Stimulated activated CD8-positive, alpha-beta memory T cell treated with anti-CD3 and anti-CD28 coated beads, Interleukin-2, amount 100 ng/mL, for 48 hours (primary cell): ENCODE measurements at places on chromosomes 2 and 18.

GRCh38 chr2:172823261-172823850 is 87.7 kb downstream of the RAPGEF4 start:
- DNase-seq, result no peak

DNA sequence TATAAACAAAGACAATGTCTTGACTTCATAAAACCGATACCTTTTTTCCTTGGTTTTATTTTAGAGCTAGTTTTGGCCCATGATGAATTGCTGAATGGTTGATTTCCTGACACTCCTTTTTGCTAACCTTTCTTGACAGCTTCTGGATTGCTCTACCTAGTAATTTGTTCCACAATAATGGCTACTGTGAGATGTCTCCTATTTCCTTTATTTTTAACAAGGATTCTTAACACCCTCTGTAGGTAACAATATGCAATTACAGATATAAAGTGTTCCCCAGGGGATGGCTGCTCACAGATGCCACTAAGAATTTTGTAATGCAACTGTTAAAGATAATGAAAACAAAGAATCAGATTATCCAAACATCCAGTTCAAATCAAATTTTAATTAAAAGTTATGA is 100.8 kb upstream of the ATP5MC3 start:
- no peak for DNase-seq

DNA sequence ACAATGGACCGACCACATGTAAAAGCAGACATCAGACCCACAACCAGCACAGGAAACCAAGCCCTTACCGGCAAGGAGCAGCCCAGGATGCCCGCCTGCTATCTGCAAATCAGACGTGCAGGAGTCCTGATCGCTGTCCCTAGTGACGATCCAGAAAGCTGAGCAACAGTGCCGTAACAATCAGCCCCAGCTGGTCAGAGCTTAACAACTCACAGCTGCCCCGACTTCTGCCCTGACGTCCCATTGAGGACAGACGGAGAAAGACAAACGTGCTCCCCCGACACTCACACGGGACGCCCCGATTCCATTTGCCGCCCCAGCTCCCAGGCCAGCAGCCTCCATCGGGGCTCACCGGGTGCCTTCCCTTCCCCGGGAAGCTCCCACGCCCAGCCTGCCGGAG is 39.8 kb upstream of the PXDN start:
- no peak for DNase-seq

GRCh38 chr2:14220101-14220500 is 412.4 kb upstream of the LRATD1 start:
- DNase-seq, result no peak

DNA sequence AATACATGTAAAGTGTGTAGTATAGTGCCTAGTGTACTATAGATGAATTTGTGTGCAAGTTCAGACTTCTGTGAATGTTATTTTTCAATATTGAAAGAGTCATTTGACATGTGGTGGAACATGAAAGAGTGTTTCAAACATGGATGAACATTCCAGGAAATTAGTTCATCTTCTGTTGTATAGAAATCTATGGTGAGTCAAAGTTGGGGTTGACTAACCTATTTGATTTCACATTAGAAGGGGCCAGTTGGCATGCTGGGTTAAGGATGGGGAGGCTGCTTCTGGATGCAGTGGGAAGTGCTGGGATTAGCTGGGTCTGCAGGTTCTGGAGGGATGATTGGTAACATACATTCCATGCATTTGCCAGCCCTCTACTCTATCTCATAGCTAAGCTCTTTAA is 50.6 kb downstream of the LYPD6B start:
- DNase-seq, result no peak

DNA sequence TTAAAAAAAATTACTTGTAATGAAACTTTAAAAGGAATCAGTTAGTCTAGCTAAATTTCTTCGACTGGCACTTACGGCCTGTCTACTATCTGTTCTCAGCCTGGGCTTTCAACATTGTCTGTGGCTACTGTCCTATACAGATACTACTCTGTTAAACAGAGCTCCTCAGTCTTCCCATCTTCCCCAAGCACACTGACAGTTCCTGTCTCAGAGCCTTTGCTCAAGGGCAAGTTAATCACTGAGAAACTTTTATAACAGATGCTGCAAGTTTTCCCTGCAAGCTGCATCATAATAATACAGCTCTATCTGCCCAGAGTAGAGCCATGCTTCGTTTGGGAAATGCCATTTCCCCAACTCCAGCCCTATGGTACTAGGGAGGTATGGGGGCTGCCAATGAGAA is 11.3 kb upstream of the YPEL5 start:
- no peak for DNase-seq
